ENCODE measurements at places on chromosomes 1 and 21. TPM values are rescaled to one million over a fixed set of nuclear protein-coding genes. Genes with fewer than 3 reads are reported as not detected.

Gene TUT4
- total RNA-seq = 49.2 TPM

Gene FAM110D
- total RNA-seq = 15.7 TPM

Gene AGL
- 19.6 TPM for total RNA-seq

Gene TMEM81
- 4.1 TPM for total RNA-seq

Gene CLSTN1
- total RNA-seq = 113 TPM

Gene ZFP69B
- total RNA-seq = 2.4 TPM

Gene S100A14
- total RNA-seq = not detected

Measured in aorta (tissue), 5 donors.